Gastroesophageal sphincter (tissue), 4 donors: ENCODE measurements at places on chromosomes 7 and 10.
A peak's percentile ranks its signal among the peaks of the same experiment; 100 is the strongest.

DNA sequence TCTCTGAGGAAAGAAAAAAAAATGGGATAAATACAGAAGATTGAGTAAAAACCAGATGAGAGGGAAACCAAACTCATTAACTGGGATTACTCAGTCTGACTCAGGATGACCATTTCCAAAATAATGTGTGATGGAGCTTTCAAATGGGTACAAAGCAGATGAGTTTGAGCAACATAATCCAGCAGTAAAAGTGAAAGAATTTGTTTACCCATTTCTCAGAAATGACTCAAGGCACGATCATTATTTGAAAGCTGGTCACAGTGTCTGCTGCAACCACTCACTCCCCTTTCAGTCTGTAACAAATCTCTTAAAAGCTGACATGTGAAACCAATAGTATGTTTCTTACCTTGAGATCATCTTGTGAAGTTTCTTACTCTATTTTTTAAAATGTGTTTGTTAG is 104.7 kb upstream of the KLF14 start:
- peak; percentile 34 for ATAC-seq

GRCh38 chr7:4136501-4137110 is 545.5 kb upstream of the FOXK1 start:
- ATAC-seq: no peak

DNA sequence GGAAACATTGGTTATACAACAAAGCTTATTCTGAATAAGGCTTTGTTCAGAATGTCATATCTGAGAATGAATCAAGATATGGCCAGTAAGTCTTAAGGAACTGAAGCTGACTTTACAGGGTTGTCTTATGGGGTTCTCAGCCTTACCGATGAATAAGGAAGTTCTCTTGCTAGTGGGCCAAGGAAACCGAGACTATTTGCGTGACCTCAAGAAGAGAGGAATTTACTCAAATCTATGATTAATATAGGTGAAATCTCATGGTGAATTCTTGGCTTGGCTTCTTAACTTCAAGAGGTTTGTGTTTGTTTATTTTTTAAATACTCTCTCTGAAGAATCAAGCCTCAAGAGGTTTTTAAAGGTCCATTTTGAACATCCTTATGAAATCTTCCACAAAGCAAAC is 4.7 kb upstream of the MRLN start:
- no peak for ATAC-seq

DNA sequence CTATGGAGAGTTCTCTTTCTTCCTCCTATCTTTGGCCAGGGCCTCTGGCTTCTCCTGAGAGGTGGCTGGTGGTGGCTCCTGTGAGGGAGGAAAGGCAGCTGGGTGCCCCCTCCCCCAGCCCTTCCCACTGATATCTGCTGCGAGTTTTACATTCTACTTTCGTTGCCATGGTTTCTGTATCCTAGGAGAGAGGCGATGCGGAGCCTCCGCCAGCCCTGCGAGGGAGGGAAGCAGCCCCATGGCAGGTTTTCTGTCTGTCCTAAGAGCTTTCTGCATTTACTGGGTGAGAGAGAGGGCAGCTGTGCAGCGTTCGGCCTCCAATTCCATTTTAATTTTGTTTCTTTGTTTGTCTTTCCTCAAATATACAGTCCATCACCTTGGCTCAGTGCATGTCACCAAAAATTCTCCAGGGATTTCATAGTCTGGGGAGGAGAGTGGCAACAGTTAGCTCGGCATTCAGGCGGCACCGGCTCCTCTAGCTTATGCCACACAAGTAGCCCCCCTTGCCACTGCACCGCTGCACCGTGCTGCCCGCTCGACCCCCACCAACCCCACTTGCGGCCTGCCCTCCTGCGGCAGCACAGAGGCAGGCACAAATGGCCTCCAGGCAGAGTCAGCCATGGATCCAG is 20.4 kb downstream of the DNAJB12 start:
- no peak for ATAC-seq

DNA sequence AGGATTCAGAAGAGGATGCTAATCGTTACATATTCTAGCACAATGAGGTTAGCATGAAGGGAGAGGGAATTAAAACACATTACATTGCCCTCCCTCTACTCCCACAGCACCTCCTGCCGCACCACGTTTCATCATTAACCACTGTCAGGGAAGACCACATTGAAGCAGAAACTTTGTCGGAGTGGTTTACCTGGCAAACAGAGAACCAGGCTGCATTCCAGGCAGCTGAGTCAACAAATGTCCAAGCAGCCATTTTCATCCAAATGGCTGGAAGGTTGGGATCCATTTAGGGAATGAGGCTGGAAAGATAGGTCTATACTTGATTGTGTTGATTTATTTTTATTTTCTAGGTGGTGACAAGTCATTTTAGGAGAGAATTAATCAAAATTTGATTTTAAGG is 273.6 kb downstream of the DYNC1I1 start:
- no peak for ATAC-seq

- ATAC-seq: no peak
Observed at GRCh38 chr10:65194126-65194525, 1672.9 kb downstream of the REEP3 start.

- ATAC-seq: peak; percentile 87
Observed at GRCh38 chr7:18693406-18693805, 197.9 kb downstream of the HDAC9 start.

GRCh38 chr10:31304291-31304970 is 14.6 kb upstream of the ZEB1 start:
- ATAC-seq: no peak

GRCh38 chr10:67772894-67773511 is 65.0 kb downstream of the DNAJC12 start:
- no peak for ATAC-seq

- ATAC-seq: no peak
Observed at GRCh38 chr10:19728376-19728775, 87.9 kb upstream of the PLXDC2 start.

DNA sequence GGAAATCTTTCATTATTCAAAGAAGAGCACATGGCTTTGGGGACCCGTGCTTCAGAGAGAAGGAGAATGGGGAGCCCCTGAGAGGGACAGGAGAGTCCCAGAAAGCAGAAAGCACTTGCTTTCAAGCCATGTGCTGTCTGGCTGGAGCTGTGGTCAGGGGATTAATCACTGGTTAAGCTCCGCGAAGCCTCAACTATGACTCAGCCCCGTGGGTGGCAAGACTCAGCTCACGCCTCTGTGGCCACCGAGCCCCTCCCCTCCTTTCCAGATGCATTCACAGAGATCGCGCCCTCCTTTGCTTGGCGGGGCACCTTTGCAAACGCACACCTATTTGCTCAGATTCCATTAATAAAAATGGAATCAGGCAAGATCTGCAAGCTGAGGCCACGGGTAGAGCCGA is 202.9 kb upstream of the TCERG1L start:
- no peak for ATAC-seq

DNA sequence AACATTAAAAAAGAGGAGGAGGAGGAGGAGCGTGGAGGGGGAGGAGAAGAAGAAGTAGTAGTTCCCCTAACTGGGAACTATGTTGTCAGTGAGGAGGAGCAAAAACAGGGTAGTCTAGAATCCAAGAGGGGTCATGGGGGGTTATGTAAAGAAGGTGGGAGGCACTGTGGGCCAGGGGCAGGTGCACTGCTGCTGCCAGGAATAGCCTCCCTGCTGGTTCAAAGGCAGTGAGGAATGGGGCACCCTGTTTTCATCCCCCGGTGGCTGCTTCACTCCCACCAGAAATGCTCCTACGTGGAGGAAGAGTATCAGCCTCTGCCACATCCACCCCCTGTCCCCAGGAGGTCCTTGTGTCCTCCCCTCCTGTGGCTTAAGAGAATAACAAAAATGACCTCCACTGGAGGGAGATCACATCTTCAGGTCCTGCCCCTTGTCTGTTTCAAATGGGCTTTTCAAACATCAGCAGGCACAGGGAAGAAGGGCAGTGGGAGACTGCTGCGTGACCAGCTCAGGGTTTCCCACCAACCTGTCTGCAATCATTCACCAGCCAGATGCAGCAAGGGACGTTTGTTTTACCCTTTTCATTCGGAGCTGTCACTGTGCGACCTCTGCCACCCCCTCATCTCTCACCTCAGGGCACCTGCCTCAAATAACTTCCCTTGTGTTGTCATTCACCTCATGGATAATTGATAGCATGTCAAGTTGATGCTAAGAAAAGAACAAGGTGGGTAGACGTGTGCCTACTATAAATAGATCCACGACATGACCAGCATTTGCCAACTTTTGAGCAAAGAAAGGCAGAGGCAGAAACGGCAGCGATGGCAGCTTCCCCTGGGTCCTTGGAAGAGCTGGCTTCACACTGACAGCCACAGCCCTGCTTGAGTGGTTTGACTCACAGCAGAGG is 92.6 kb downstream of the DGKI start:
- no peak for ATAC-seq

DNA sequence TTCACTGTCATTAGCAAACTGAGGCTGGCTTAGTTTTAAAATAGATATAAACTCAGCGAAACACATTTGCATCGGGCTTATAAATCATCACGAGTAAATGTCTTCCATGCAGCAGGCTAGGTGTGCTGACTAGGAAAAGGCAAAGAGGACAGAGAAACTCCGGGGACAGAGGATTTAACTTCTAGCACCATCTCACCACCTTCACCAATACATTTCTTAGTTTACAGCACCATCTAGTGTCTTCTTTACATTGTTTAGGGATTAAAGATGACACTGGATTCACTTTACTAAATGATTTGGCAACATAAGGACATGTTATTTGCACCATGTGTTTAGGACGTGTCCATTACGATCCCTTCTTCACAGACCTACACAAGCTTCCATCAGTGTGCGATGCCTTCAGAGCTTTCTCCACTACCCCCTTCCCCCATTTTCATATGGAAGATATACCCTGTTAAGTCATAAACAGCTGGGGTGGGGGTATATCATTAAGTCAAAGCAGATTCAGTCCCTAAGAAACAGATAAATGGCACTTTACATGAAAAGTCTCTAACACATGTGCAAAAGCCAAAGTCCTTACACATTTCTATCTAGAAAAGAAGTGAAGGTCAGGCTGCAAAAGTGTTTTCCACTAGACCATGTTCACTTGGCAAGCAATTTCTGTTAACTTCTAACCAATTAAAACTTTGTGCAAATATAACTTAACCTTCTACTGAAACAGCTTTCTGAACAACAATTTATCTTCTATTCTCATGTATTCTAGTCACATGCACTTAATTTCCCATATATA is 103.3 kb downstream of the GRB10 start:
- ATAC-seq: no peak

- no peak for ATAC-seq
Observed at GRCh38 chr7:150947241-150947745, 30.8 kb downstream of the KCNH2 start.

DNA sequence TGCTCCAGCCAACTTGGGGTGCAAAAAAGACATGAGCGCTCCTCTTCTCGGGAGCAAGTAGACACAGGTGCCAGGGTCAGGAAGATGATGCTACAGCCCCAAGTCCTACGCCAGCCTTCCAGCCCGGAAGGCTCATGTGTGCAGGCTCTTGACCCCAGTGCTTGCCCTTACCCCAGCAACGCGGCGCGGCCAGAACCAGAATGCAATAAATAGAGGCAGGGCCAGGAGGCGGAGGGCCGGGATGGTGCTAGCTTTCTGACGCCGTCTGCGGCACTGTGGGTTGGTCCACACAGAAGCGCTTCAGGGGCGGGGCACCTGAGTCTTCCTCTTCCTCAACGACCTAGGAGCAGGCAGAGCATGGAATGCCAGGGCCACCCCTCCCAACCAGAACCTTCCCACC is 15.0 kb upstream of the BAZ1B start:
- no peak for ATAC-seq

DNA sequence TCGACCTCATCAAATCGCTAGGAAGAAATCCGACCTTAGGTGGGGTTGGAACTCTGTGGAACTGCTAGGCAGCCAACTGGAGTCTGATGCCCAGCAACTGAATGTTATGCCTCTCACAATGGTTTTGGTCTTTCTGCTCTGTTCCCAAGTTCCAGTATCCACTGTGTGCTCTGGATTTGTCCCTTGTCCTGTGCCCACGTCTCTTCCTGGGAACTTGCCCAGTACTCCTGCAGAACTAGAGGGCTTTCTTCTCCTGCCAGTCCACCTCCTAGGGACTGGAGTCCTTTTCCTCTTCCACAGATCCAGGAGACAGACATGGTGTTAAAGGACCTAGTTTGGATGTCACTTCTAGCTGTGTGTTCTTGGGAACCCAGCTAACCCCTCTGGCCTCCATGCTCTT is 26.6 kb downstream of the PRTFDC1 start:
- no peak for ATAC-seq

GRCh38 chr7:133401225-133401624 is 148.3 kb downstream of the EXOC4 start:
- no peak for ATAC-seq

- no peak for ATAC-seq
Observed at GRCh38 chr7:153190986-153191385, 431.4 kb downstream of the ACTR3B start.

- ATAC-seq: no peak
Observed at GRCh38 chr10:69757553-69758309, 44.0 kb upstream of the COL13A1 start.

GRCh38 chr10:71589617-71590551 is 129.7 kb downstream of the C10orf105 start:
- no peak for ATAC-seq

- ATAC-seq: peak; percentile 81
Observed at GRCh38 chr10:3525832-3526449, 259.1 kb downstream of the KLF6 start.

DNA sequence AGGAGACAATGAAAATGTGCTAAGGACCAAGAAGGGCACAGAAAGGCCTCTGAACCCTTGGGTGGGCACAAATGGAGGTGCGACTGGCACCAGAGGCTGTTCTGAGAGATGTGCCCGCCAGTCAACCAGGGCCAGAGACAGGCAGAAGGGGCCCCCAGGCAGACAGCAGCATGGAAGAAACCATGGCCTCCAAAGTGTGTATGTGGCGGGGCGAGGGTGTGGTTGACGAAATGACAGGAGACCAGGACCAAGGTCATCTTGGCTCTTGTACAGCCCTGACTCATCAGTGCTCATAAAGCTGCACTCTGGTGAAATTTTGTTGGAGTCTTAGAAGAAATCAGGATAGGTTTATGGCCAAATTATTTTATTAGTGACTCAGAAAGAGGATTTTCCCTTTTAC is 4.0 kb upstream of the MRPS24 start:
- ATAC-seq: peak; percentile 37

DNA sequence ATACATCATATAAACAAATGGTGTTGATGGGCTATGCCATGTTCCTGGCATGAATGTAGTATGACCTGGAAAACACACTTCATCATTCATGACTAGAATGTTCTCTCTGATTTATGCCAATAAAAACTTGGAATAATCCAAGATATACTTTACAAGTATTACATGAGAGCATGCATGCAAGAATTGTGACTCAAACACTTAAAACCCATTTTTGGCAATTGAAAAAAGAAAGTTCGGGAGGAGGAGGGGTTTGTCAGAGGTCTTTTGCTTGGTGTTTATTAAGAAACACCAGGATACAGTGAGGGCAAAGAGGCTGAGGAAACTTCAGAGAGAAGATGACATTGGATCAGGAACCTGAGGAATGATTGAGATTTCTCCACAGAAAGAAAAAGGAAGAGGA is 10.2 kb upstream of the CUL1 start:
- ATAC-seq: no peak

GRCh38 chr7:2996141-2996540 is 47.5 kb downstream of the CARD11 start:
- no peak for ATAC-seq

GRCh38 chr7:155848691-155849669 is 36.7 kb upstream of the SHH start:
- ATAC-seq: no peak

GRCh38 chr7:46909601-46910051 is 672.3 kb downstream of the TNS3 start:
- no peak for ATAC-seq

GRCh38 chr10:132363921-132364593 is 32.1 kb downstream of the LRRC27 start:
- ATAC-seq: peak; percentile 85

GRCh38 chr7:38681882-38682281 is 50.7 kb upstream of the AMPH start:
- no peak for ATAC-seq
